ENCODE measurements at places on chromosomes 5 and 9.

- no peak for DNase-seq
These were observed 163.1 kb downstream of the LRRC70 start for GRCh38 chr5:62741761-62742160.

DNA sequence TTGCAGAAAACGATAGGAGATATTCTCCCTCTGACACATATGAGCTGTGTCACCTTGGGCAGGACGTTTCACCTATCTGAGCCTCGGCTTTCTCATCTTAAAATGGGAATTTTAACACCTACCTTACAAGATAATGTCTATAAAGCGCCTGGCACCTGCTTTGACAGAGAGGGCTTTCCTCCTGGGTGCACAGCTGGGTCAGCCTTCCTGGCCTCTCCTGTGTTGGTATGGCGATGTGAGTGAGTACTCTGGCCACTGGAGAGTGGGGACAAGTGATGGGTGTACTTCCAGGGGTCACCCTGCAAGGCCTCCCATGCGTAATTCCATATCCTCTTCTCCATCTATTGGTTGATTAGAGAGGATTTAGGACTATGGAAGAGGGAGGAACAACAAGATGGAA, 113.1 kb upstream of the SMIM23 start:
- no peak for DNase-seq

DNA sequence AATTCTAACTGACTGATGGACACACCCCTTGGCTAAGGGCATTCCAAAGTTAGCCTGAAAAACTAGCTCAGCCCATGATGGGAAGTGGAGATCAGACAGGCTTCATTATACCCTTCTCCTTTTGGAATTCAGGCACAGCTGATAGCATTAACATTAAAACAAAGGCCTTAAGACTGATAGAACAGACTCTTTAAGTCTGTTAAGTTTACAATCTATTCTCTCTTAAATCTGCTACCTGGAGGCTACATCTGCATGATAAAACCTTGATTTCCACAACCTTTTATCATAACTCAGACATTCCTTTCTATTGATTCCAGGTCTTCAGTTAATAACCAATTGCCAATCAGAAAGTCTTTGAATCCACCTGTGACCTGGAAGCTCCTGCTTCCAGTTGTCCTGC, 281.4 kb downstream of the TUSC1 start:
- no peak for DNase-seq

- DNase-seq, result no peak
These were observed 154.4 kb downstream of the EPB41L4A start for GRCh38 chr5:112264666-112265065.

DNA sequence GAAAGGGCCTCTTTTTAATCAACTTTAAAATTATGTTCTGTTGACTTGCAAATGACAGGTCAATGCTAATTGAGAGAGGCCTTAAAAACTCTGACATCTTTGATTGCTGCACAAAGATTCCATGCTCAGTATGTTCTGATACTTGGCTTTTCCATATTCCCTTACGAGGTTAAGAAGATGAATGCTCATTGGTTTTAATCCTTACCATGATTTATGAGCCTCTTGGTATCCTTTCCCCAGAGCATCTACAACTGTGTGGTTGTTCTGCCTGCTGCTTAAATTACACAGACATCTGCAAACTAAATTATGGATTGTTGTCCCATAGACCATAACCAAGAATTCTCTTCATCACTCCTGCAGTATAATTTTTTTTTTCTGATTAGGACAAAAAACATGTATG, 352.6 kb downstream of the CDH12 start:
- no peak for DNase-seq

- no peak for DNase-seq
These were observed 196.9 kb downstream of the VPS13A start for GRCh38 chr9:77374266-77374665.

DNA sequence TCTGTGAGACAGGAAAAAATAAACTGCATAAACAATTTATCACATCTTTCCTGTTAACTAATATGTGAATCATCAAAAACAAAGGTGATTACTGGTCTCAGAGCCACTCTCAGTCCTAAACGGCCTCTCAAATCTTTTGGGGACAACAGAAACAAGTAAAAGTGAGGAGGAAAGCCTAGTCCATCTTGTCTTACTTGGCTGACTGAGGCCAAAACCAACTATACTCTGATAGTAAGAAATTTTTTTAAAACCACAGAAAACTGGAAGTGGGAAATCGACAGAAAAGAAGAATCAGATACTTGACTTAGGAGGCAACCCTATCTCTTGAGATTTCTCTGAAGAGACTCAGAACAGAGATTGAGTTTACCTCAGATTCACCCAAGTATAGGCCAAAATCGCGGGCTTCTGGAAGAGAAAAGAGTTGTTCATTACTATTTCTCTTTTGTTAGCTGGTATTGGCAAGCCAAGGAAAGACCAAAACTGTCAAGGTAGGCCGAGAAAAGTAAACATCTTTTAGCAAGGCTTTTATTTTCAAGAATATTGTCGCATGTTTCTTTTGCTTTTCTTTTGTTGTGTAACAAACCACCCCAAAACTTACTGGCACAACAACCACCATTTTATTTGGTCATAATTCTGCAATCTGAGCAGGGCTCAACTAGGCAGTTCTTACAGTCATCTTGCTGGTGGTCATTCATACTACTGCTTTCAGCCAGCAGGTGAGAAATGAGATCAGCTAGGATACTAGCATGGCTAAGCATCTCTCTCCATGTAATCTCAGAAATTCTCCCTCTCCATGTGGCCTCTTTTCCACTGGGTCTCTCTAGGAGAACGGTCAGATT, 46.1 kb downstream of the RFX3 start:
- no peak for DNase-seq

DNA sequence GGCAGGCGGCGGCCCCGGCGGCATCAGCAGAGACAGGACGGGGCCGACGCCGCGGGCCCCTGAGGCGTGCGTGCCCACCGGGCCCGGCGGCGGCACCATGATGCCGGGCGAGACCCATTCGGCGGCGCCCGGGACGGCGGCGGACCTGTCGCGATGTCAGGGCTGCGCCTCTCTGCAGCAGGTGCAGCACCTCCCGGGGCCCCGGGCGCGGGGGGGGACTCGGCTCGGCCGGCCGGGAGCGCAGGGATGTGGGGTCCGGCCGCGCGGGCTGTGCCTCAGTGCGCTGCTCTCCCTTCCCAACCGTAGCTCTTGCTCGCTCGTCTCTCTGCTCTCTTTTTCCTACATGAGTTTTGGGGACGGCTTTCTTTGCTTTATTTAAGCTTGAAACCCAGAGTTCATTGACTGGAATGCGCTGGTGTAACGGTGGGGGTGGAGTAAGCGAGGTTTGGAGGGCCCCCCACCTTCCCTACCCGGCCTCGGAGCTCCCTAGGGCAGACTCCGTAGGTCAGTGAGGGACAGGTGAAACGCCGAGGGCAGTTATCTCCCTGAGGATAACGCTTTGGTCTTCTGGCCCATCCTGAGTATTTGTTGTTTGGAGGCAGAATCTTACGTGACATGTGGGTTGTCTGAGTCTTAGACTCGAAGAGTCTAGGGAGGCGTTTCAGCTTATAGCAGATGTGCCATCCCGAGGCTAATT, 490 bp downstream of the ICE1 start:
- no peak for DNase-seq

DNA sequence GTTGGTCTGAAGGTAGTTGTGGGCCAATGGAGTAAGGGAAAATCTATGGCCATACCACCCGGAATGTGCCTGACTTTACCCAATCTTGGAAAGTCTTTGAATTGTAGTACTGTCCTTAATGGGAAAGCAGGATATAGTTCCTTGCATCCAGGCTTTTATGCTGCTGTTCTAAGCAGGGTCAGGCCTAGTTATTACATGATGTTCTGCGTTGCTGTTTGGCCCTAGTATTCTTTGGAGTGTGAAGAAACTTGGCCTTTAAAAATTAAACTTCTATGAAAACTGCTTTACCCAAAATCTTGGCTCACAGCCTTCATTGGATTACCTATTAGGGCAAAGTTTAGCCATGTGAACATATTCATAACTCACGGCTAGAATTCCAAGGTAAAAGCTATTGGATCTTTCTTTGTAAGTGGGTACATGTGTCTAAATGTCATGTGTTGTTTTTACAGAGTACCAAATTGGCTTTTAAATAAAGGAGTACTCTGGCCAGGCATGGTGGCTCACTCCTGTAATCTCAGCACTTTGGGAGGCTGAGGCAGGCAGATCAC, 211.1 kb downstream of the DTWD2 start:
- no peak for DNase-seq
